ENCODE measurements at places on chromosomes 6 and 20. TPM values are rescaled to one million over a fixed set of nuclear protein-coding genes. Genes with fewer than 3 reads are reported as not detected.

The PKIB gene
- 0.66 TPM for total RNA-seq

The BPI gene
- not detected for total RNA-seq

The CLPSL2 gene
- not detected for total RNA-seq

The CASS4 gene
- 0.09 TPM for total RNA-seq

The KHDC1L gene
- not detected for total RNA-seq

The RAET1E gene
- total RNA-seq: 2.6 TPM

The CD93 gene
- not detected for total RNA-seq

The GMPR gene
- total RNA-seq: 0.30 TPM

The C20orf141 gene
- total RNA-seq: not detected

The MEI4 gene
- not detected for total RNA-seq

The CAPN11 gene
- total RNA-seq: not detected

The SS18L1 gene
- total RNA-seq: 10.9 TPM

The AHI1 gene
- total RNA-seq: 12.3 TPM

The UBD gene
- total RNA-seq: 0.56 TPM

The ARMC2 gene
- total RNA-seq: 1.9 TPM

The MACROD2 gene
- 1.1 TPM for total RNA-seq

The BPIFB1 gene
- 0.14 TPM for total RNA-seq

The SCRT2 gene
- not detected for total RNA-seq

The ZSCAN23 gene
- total RNA-seq: not detected

The GHRH gene
- total RNA-seq: not detected

The DUSP15 gene
- 0.64 TPM for total RNA-seq

The KCNB1 gene
- total RNA-seq: 0.44 TPM

The ADGRG6 gene
- total RNA-seq: 47.1 TPM

The HMGA1 gene
- total RNA-seq: 694 TPM

The LTA gene
- not detected for total RNA-seq

The FAM217A gene
- total RNA-seq: not detected

The ZNF391 gene
- total RNA-seq: 0.25 TPM

The KCNQ2 gene
- 0.50 TPM for total RNA-seq

The FANCE gene
- 2.9 TPM for total RNA-seq

The ADIG gene
- total RNA-seq: not detected

The ARFGEF3 gene
- total RNA-seq: 0.63 TPM

The TGM3 gene
- total RNA-seq: not detected

All from A549 treated with CpdA at 1 μM for 4 hours (cell line).